Stimulated activated CD4-positive, alpha-beta T cell treated with anti-CD3 and anti-CD28 coated beads, Interleukin-2, amount 100 ng/mL, for 24 hours (primary cell): ENCODE measurements at places on chromosomes 13 and 19.
A peak's percentile ranks its signal among the peaks of the same experiment; 100 is the strongest.

DNA sequence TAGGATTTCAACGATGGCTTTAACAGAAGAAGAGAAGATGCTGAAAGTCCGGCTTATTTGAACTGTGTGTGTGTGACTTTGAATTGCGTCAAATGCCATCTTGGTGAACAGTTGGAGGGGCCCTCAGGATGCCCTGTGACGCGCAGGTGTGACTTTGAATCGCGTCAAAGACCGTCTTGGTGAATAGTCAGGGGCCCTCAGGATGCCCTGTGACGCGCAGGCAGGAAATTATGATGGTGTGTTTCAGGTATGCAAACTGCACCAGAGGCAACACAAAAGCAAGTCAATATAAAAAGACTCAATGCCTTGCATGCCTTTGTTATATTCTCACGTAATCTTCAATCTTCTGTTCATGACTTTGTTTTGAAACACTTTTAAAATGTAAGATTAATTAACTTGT is 29.2 kb downstream of the ATP11A start:
- no peak for DNase-seq

DNA sequence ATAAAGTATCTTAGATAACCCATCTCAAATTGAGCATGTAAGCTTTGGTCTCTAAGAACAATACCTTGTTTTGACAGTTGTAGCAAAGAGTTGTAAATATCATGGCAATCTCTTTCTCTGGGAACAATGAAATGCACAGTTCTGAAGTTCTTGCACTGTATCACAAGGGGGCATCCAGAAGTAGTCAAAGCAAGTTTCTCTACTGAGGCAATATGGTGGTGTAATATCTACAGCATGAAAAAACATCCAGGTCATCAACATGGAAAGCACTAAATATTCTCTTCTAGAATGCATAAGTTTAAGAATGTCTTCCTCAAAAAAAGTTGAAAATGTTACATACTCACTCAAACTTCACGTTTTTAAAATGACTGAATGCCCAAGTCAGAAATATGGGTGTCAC is 19.6 kb downstream of the MTMR6 start:
- no peak for DNase-seq

DNA sequence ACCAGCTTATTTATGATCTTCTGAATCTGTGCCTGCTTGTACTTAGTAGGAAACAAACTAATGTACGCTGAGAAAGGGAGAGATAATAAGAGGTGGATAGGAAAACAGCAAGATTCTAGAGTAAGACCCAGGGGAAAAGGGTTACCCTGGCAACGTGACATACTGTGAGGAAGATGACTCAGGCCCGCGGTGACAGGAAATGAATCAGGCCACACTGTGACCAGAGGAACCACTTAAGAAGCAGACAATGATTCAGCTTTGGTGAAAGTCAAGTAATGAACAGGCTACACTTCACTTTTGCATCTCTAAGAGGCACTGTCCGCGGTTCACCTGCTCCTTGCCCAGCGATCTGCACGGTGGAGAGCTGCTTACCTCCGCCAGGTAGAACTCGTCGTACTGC is 158.2 kb downstream of the NALCN start:
- DNase-seq: peak; percentile 62

- DNase-seq: no peak
These were observed 21.3 kb upstream of the ZNF599 start for GRCh38 chr19:34794066-34794960.

GRCh38 chr13:41802684-41803444 is 158.0 kb downstream of the VWA8 start:
- DNase-seq: no peak

DNA sequence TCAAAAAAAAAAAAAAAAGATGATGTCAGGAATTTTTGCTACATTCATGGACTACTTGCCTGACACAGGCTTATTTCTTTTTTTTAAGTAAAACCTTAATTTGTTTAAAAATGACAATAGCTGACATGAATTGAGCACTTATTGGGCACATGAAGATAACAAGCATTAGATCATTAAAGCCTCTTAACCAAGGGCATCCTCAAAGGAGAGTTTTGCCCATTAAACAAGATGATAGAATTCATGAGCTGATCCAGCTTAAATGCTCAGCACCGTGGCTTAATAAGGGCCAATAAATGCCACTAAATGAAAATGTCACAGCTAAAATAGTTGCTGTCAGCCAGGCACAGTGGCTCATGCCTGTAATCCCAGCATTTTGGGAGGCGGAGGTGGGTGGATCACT is 19.3 kb downstream of the FBXO17 start:
- no peak for DNase-seq

DNA sequence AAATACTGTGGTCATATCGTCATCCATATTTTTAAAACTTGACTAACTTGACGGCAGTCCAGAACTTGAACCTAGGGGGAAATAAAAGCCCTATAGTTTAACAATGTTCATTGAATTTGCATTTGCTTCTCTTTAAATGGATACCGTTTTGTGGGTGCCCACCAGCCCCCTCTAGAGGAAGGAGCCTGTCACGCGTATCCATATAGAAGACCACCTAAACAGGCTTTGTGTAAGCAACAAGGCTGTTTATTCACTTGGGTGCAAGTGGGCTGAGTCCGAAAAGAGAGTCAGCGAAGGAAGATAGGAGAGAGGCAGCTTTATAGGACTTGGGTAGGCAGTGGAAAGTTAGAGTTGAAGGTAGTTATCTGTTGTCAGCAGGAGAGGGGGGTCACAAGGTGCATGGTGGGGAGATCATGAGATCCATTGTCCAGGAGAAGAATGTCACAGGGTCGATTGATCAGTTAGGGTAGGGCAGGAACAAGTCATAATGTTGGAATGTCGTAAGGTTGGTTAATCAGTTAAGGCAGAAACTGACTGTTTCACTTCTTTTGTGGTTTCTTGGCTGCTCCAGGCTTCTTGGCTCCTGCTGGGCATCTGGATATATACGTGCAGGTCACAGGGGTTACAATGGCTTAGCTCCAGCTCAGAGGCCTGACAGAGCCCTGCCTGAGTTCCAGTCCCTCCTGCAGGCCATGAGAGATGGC is 42.5 kb upstream of the ANKRD10 start:
- DNase-seq: no peak

DNA sequence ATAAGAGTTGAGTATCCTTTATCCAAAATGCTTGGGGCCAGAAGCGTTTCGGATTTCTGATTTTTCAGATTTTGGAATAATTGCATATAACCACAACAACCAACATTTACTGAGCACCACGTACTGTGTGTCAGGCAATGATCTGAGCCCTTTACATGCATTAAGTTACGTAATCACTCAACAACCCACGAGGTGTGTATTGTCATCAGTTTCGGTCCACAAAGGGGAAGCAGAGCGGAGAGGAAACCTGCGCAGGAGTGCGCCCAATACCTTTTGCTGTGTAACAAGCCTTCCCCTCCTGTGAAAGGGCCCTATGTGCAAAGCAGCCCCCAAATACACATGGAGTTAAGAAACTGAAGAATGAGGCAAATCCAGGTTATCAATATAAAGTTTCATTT is 20.7 kb upstream of the NLRP12 start:
- DNase-seq: no peak

DNA sequence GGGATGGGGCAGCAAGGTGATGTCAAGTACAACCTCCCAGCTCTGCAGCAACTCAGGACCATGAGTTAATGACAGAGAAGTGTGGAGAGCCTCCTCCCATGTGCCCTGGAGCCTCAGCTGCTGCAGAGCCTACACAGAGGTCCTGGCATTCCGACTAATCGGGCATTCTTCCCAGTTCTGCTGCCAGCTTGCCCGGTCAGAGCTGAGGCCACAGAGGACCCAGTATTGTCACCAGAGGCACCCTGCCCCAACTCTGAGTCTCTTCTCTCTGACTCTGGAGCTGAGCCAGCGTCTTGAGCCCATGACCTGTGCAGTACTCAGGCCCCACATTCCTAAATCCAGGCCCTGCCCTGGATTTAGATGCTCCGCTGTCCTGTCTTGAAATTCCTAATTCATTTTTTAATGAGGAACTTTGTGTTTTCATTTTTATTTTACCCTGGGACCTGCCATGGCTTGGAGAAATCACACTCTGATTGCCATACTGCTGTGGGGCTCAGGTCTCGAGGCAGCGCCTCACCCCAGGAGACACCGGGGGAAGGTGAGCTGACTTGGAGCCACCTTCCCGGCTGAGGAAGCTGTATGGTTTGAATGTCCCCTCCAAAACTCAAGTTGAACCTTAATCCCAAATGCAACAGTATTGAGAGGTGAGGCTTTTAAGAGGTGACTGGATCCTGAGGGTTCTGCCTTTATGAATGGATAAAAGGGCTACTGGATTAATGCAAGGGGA is 144.9 kb upstream of the ZNF507 start:
- no peak for DNase-seq

DNA sequence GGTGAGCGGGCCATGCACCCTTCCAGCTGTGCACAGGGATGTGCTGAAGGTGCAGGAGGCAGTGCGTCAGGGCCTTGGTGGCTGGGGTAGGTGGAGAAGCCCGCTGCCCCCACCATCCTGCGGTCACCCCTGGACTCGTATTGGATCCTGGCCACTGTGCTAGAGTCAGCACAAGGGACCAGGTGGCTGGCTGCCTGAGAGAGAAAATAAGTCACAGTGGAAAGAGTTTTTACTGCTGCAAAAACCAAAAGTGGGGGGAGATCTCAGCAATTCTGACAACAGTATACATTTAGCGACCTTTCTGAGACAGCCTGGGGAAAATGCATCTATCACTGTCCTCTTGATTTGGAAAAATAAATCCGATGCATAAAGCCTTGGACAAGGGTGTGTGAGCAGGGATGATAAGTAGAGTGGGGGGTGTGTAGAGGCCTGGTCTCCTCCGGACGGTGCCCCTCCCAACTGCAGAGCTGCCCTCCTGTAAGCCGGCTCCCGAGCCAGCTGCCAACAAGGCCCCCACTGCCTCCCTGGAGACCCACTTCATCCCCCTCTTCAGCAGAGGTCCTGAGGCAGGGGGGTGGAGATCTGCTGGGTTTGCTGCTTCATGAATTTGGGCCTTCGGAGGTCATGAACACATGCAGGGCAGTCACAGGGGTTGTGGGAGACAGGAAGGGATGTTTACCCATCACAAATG is 84.2 kb downstream of the SLC7A1 start:
- DNase-seq: no peak

DNA sequence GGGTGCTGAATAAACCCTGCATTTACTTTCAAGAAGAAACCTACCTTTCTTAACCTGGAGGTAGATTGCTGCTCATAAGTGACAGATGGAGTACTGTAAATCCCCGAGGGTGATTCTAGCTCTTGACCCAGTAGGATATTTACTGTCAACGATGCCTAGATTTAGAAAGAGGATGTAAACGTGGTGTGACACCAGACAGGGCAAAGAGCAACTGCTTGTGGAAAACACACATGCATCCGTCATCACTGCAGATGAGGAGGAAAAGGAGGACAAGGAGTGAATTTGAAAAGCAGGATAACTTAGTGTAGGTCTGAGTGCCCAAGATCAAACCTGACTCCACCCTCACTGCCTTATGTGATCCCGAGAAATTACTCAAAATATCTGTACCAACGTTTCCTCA is 9.8 kb upstream of the CLN5 start:
- no peak for DNase-seq

DNA sequence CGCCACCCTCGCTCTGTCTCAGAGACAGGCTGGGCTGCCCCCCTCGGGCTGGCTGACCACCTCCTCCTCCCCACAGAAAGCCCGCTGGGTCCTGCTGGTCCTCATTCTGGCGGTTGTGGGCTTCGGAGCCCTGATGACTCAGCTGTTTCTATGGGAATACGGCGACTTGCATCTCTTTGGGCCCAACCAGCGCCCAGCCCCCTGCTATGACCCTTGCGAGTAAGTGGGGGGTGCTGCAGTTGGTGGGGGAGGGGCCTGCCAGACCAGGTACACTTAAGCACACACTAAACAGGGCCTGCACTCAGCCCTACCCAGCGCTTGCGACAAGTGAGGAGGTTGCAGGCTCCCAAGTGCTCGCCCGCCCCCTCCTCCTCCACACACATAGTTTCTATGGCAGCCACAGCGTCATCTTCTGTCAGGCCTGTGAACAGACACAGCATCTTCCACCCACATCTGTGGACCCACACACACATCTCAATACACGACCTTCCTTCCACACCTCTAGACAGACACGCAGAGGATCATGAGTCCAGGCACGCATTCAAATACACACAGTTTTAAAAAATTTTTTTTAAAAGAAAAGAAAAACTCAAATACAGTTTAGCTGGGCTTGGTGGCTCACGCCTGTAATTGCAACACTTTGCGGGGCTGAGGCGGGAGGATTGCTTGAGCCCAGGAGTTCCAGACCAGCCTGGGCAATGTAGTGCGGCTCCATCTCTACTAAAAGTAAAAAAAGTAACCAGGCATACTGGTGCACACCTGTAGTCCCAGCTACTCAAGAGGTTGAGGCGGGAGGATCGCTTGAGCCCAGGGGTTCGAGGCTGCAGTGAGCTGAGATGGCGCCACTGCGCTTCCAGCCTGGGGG is 18.4 kb downstream of the PLD3 start:
- DNase-seq: no peak

DNA sequence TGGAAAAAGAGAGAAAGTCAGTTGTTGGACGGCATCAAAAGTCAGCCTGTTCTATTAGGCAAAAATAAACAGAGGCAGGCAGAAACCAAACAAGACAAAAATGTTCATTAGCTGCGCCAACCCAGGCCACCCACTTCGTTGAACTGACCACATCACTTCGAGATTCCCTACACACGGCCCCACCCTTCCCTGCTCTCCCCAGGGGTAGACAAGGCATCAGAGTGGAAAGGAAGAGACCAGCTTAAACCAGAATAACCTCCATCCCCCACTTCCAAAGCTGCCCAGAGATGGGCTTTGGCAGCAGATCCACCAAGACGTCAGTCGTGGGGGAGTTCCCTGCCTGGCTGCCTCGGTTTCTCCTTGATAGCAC is 204.6 kb upstream of the TSHZ3 start:
- DNase-seq: no peak

- DNase-seq: no peak
These were observed 75.1 kb downstream of the COL4A2 start for GRCh38 chr13:110382229-110382628.

- no peak for DNase-seq
These were observed 33.1 kb downstream of the DHRS12 start for GRCh38 chr13:51770681-51771417.

GRCh38 chr19:43584484-43584883 is 8.9 kb downstream of the PINLYP start:
- DNase-seq: no peak

- no peak for DNase-seq
These were observed 41.0 kb upstream of the SIAH3 start for GRCh38 chr13:45892513-45892912.

GRCh38 chr19:45473682-45474605 is 6.1 kb downstream of the FOSB start:
- DNase-seq: no peak

- no peak for DNase-seq
These were observed 43.1 kb downstream of the RASL11A start for GRCh38 chr13:27313770-27314169.

DNA sequence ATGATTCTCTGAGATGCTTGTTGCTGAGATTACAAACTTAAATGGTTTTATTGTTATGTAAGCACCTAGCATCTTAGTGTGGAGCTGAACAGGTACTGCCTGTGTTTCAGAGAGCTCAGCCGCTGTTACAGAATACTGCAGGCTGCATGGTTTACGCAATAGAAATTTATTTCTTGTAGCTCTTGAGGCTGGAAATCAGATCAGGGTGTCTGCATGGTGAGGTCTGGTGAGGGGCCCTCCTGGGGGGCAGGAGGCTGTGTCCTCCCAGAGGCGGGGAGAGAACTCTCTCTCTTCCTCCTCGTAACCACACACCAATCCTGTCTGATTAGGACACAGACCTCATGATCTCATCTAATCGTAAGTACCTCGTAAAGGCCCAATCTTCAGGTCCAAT is 13.1 kb downstream of the ATP11A start:
- DNase-seq: no peak
